Smooth muscle cell of the pulmonary artery (primary cell): ENCODE measurements at places on chromosomes 11 and 22. TPM values are rescaled to one million over a fixed set of nuclear protein-coding genes. Genes with fewer than 3 reads are reported as not detected.

Gene GALNT18
- total RNA-seq = 8.1 and 9.0 TPM in 2 replicates

Gene RAB39A
- total RNA-seq = not detected in 2 replicates

Gene CNTF
- total RNA-seq = 1.8 and 1.9 TPM in 2 replicates

Gene AMPD3
- total RNA-seq = 3.1 and 5.8 TPM in 2 replicates

Gene NAV2
- total RNA-seq = 12.6 and 34.5 TPM in 2 replicates

Gene MYEOV
- 1.2 TPM in 2 replicates for total RNA-seq

Gene NAALAD2
- 0.30 and 0.46 TPM in 2 replicates for total RNA-seq

Gene SYNGR1
- 7.2 and 14.8 TPM in 2 replicates for total RNA-seq

Gene GLB1L2
- 0.03 and 0.39 TPM in 2 replicates for total RNA-seq

Gene RASSF10
- 0.23 TPM in 1 of 2 replicates, not detected in the other for total RNA-seq

Gene NXPE4
- not detected in 2 replicates for total RNA-seq

Gene LRP5
- total RNA-seq = 110 and 164 TPM in 2 replicates

Gene MYBPC3
- total RNA-seq = not detected in 2 replicates

Gene MRGPRX2
- total RNA-seq = not detected in 2 replicates

Gene HORMAD2
- total RNA-seq = not detected in 2 replicates

Gene VSIG2
- total RNA-seq = not detected in 2 replicates

Gene RTN4R
- 0.52 and 0.76 TPM in 2 replicates for total RNA-seq

Gene ANKK1
- total RNA-seq = 0.07 TPM in 1 of 2 replicates, not detected in the other

Gene PTPRJ
- 12.9 and 19.5 TPM in 2 replicates for total RNA-seq

Gene PHLDA2
- 5.8 and 9.1 TPM in 2 replicates for total RNA-seq

Gene SYCE3
- total RNA-seq = not detected in 2 replicates

Gene MRPL23
- total RNA-seq = 55.7 and 57.7 TPM in 2 replicates

Gene TRIM29
- total RNA-seq = 0.20 and 0.33 TPM in 2 replicates

Gene TRIM64C
- not detected in 2 replicates for total RNA-seq

Gene CFAP300
- 3.2 and 8.3 TPM in 2 replicates for total RNA-seq

Gene ZP1
- 0.36 and 0.98 TPM in 2 replicates for total RNA-seq

Gene LDLRAD3
- 5.4 and 7.8 TPM in 2 replicates for total RNA-seq

Gene PANX1
- 69.0 and 69.3 TPM in 2 replicates for total RNA-seq

Gene DNAJB7
- total RNA-seq = not detected in 2 replicates

Gene KCNK7
- 0.07 and 0.10 TPM in 2 replicates for total RNA-seq

Gene BBOX1
- total RNA-seq = not detected in 2 replicates

Gene CYP2R1
- 5.9 and 8.4 TPM in 2 replicates for total RNA-seq

Gene IGLL1
- not detected in 2 replicates for total RNA-seq

Gene IGSF9B
- total RNA-seq = 0.73 and 2.2 TPM in 2 replicates

Gene TUBA8
- total RNA-seq = 0.23 and 0.72 TPM in 2 replicates

Gene CFL1
- 662 and 789 TPM in 2 replicates for total RNA-seq

Gene BCO2
- total RNA-seq = 1.4 and 1.6 TPM in 2 replicates

Gene BEST1
- total RNA-seq = 3.1 and 5.0 TPM in 2 replicates

Gene LRRC10B
- 0.20 TPM in 1 of 2 replicates, not detected in the other for total RNA-seq

Gene SAA4
- not detected in 2 replicates for total RNA-seq
